ENCODE measurements at places on chromosomes 3 and 15.

DNA sequence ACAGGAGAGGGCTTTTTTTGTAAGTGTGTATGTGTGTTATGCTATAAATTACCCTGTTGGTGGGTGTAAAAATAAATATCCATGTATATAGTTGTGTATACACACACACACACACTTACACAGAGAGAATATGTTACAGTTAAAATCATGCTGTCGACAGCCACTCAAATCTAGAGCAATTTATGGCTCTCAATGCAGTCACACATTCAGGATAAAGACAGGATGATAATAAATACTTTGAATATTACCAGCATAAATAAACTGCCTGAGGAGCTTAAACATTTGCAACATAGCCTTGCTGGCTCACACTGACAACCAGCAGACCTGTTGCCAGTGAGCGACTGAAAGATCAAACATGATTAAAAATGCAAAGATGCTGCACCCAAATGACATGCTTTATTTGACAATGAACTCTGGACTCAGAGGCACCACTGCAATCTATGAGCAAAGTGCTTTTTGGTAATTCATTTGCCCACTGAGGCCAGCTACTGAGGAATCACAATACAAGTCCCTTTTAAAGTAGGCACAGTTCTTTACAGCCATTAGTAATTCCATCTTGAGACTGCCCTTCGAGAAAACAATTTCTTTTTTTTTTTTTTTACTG lies 458.9 kb downstream of the FHIT start:
- DNase-seq, result no peak

DNA sequence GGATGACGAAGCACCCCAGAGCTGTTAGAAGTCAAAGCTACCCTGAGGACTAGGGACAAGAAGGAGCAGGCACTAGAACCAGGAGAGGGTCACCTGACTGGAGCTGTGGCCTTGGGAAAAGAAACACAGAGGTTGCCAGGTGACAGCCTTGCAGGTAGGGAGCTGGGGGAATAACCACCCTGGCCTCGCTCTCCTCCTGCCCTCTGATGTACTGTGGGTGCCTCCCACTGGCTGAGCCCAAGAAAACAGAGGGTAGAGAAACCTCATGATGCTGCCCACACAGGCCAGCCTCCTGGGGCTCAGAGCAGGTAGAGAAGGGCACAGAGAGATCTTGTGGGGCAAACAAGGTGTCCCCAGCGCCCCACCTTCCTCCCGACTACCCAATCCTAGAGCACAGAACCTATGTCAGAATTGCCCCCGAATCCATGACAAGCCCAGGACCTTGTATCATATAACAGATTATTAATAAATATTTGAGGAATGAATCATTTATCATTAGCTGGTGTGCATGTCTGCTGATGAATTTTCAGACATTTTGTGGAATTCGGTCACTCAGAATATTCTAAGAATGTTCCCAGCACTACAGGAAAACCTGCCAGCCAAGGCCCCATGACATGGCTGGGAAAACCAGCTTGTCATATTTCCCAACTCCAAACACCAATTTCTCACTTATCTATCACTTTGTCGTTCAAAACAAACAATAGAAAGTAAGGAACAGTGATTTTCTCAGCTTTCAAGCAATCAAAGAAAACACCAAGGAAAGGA lies 59.8 kb upstream of the MEX3B start:
- DNase-seq, result no peak

GRCh38 chr15:67186226-67186649 lies 68.2 kb downstream of the AAGAB start:
- no peak for DNase-seq

DNA sequence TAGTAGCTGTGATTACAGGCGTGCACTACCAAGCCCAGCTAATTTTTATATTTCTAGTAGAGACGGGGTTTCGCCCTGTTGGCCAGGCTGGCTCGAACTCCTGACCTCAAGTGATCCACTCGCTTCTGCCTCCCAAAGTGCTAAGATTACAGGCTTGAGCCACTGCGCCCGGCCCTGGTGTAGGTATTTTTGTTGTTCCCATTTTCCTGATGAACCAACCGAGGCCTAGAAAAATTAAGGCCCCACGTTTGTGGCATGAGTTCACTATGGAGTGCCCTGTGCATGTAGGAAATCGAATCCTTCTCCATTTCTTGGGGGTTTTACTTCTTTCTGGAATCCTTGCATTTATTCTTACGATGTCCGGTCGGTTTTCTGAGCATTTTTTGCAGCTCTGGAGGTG lies 14.3 kb upstream of the TATDN2 start:
- no peak for DNase-seq

DNA sequence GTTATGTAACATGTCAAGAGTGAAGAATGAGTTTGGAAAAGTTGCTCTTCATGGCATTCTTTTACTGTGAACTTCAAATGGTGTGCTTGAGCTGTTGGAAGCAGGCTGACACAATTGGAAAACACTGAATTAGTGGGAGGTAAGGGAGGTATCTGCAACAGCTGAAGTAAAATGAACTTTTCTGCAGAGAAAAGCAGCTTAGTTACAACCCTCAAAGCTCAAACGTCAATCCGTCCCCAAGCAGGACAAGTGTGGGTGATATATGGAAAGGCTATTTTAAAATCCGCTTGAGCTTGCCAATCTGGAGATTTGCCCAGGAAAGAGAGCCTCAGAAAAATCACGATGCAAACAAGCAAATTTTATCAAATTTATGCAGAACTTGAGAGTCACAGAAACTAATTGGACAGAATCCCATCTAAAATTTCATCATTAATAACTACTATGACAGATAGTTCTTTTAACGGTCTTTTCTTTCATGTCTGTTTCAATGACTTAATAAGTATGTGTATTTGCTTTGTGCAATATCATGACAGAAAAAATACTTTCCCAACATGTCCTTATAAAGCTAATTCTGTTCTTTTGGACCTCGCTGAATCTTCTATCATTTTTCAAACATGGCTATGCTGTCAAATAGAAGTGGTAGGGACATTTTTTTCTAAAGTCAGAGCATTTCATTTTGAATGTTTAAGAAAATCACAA lies 266.6 kb upstream of the SLITRK3 start:
- no peak for DNase-seq

DNA sequence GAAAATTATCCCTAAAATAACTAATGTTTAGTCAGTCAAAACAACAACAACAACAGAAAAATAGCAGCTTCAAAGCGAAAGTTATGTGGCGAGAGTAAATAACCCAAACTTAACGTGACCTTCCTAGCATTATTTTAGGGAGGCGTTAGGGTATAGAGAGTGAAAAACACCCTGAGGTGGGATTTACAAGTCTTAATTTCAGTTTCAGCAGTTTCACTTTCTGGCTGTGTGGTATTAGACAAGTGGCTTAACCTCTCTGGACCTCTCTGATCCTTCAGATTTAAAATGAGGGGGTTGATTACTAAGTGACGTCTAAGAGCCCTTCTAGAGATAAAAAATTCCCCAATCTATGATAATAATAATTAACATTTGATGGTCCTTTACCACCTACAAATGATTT lies 291.2 kb downstream of the ZBTB20 start:
- DNase-seq, result no peak

DNA sequence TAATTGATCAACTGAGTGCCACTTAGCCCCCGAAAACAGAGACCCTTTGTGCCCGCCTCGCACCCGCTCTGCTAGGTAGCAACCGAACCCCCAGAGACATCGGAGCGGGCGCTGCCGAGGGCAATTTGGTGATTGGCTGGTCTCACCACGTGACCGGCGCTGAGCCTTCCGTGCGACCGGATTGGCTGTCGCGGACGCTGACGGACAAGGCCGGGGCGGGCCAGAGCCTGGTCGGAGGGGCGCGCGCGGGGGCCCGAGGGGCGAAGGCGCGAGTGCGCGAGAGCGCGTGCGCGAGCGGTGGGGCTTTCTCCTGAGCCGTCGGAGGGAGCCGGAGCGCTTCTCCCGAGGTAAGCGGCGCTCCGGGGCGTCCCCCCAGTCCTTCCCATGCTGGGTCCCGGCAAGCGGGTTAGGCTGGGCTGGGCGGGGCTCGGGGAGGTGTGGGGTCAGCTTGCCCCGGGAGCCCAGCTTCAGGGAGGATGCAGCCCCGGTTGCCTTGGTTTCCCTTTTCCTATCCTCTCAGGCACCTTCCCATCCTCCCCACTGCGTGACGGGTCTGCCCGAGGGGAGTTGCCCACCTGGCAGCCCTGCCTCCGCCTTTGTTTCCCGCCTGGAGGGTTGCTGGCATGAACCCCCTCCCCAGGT lies at the start of gene TMEM108:
Gene TMEM108 (plus strand): TSS at position 303 of the 642 bp plus-strand sequence.
- DNase-seq, result peak; percentile 76

DNA sequence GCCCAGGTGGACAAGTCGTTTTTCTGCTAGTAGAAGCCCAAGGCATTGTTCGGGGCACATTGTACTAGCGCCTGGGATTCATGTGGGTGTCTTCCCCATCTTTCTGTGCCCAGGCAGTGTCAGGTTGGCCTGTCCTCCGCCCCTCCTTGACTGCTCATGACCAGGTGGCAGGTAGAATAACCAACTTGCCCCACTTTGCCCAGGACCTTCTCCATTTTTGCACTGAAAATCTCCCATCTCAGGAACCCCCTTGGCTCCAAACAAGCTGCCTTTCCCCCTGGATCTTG lies 33.9 kb downstream of the PLA2G4D start:
- no peak for DNase-seq

DNA sequence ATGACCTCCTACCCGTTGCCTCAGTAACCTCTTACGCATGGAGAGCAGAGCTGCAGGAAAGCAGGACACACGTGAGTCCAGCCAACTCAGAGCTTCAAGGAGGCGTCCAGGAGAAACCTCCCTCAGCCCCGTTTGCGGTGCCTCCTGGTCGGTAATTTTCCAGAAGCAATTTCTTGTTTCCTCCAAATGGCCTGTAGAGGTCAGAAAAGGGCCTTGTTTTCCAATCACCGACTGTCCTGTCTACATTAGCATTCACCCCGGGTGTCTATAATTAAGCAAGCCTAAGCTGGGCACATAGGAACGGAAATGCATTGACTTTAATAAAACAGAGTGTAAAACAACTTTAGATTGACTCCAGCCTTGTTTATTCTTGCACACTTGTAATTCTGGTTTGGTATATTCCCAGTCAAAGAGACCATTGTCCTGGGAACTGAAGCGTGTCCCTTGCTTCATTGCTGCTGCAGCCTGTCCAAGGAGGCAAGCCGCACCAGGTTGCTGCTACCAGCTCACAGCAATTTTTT lies 836.2 kb downstream of the AGBL1 start:
- no peak for DNase-seq

DNA sequence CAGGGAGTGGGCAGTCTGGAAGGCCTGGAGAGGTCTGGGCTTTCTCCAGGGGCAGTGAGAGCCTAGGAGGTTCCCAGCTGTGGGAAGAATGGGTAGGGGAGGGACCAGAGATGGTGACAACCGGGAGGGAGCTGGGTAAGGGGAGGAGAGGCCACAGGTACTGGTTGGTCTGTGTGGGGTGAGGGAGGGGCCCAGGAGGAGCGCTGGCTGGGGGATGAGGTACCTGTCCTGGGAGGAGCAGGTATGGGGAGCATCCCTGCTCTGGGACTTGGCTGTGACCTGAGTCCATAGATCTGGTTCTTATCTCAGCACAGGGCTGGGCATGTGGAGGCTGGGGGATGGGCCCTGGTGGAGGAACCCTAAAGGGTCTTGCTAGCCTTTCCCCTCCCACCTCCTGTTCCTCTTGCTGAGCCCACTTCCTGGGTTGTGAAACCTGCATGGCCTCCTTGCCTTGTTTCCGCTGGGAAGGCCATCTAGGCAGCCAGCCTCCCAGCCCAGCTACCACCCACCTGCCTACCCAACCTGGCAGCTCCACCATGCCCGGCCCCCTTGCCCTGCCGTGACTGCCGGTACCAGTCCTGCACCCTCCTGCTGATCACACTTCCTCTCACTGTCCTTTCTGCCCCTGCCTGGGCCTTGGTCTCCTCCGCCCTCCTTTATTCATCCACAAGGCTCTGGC lies 11.0 kb downstream of the PRKCD start:
- DNase-seq, result no peak

DNA sequence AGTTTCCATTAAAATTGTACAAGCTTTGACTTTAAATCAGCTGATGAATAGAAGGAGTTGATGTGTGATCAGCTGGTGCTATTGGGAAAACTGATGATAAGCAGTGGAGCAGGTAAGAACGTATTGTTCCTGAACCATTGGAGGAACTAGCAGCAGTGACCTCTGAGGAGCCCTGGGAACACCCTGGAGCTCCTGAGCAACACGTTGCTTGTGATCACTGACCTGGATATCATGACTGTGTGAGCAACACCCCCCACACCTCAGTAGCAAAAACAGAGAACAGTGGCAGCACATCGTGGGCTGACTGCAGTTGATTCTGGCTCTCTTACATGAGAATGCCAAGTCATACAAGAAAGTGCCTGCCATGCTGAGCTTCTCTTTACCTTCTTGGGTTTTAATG lies 72.9 kb downstream of the BLM start:
- no peak for DNase-seq

GRCh38 chr3:189331002-189331418 lies 159.2 kb downstream of the TPRG1 start:
- DNase-seq, result no peak

DNA sequence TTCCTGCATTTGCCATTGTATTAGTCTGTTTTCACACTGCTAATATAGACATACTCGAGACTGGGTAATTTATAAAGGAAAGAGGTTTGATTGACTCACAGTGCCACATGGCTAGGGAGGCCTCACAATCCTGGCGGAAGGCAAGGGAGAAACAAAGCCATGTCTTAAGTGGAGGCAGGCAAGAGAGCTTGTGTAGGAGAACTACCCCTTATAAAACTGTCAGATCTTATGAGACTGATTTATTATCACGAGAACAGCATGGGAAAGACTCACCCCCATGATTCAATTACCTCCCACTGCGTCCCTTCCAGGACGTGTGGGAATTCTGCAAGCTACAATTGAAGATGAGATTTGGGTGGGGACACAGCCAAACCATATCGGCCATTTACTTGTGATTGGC lies 27.8 kb downstream of the YEATS2 start:
- DNase-seq, result no peak

- no peak for DNase-seq
These were observed 3.5 kb upstream of the RNU5B-1 start for GRCh38 chr15:65300924-65301441.

- no peak for DNase-seq
These were observed 28.7 kb downstream of the GPR171 start for GRCh38 chr3:151174351-151174750.

- DNase-seq, result no peak
These were observed 782.4 kb upstream of the ROBO1 start for GRCh38 chr3:80550174-80550573.

DNA sequence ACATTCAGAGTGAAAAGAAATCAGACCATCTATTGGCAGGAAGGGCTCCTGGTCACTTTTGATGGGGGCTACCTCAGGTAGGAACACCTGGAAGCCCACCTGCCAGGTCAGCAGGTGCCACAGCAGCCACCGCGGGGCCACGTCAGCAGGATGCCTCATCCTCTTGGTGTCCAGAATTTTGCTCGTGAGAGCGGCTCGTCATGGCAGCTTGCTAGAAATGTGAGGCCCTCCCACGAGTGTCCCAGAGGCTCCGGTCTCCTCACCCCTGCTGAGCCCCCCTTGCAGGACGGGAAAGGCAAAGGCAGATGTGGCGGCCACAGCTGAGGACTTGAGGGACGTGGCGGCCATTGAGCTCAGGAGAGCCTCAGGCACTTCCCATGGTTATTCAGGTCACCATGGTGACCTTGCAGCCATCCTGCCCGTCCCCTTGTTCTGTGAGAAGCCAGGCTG lies 129.4 kb downstream of the LRRK1 start:
- DNase-seq, result no peak

- no peak for DNase-seq
These were observed 66.5 kb downstream of the CTNNB1 start for GRCh38 chr3:41265823-41266273.

All from NCI-H187 (cell line).